ENCODE measurements at places on chromosomes 5 and 9.

DNA sequence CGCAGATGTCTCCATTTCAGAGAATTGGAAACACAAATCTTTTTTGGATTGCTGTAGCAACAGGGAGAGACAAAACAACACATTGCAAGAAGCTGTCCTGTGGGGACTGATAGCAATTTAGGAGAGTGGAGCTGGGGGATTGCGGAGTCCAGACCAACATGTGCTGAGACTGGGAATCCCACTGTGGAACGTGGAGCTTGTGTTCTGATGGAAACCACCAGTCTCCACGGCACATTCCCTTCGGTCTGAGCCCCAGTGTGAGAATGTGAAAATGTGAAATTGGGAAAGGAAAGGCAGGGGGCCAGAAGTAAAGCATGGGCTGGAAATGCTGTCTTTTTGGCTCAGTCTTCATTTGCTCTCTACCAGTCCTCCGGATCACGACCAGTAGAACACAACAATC is 348.8 kb upstream of the TNC start:
- no peak for DNase-seq

DNA sequence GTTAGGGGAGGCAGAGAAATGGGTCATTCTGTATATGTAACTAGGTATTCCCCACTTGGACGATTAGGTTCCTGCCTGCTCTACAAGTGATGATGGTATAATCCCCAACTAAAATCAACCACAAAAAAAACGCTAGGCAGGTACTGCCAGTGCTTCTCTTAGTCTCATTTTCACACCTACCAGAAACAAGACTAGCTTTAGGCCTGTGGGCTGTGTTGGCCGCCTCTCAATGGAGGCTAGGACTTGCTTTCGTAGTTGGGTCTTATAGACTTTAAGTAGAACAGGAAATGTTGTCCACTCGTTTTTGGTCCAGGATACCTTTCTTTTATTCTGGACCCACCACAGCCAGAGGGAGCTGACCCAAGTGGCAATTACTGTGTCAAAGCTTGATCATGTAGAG is 111.8 kb downstream of the UNC13B start:
- DNase-seq: no peak

DNA sequence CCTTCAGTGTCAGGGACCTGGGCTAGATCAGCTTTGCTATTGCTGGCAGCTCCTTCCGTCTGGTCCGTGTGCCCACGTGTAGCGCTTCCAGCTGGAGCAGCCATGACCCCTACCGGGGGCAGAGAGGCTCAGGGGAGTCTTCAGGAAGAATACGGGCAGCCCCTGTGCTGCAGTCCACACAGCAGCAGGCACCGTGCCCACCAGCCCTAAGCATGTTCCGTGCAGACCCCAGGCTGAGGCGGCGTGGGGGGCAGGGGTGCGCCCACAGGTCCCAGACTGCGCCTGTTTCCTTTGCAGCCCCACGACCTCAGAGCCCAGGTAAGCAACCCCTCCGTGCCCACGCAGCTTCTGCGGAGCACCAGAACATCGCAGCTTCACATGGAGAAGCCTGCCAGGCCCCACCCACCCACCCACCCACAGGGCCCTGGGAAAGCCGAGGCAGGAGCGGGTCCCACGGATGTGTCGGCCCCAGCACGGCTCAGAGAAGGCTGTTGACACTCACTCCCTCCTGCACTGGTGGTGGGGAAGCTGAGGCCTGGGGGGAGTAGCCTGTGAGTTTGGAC is 83.1 kb downstream of the KCNT1 start:
- DNase-seq: no peak

GRCh38 chr5:131515348-131515747 is 119.7 kb downstream of the RAPGEF6 start:
- no peak for DNase-seq

- no peak for DNase-seq
Measured at GRCh38 chr9:137220317-137221094, 1.5 kb downstream of the RNF208 start.

GRCh38 chr9:91332546-91333231 is 29.0 kb downstream of the AUH start:
- DNase-seq: no peak

DNA sequence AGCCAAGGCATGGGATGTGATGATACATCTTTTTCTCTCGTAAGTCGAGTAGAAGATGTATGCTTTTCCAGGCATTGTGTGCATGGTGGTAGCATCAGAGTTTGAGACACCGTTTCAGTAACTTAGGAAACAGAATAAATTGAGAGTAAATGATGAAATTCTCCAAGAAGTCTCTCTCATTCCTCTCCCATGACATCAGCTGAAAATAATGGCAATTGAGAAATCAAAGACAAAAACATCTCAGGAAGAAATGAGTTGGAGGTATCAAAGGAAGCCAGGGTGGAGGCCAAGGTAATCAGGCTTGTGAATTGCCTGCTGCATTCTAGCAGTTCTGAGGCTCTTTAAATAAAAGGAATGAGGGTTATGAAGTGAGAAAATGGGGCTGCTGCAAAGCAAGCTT is 53.9 kb downstream of the SGCD start:
- no peak for DNase-seq

DNA sequence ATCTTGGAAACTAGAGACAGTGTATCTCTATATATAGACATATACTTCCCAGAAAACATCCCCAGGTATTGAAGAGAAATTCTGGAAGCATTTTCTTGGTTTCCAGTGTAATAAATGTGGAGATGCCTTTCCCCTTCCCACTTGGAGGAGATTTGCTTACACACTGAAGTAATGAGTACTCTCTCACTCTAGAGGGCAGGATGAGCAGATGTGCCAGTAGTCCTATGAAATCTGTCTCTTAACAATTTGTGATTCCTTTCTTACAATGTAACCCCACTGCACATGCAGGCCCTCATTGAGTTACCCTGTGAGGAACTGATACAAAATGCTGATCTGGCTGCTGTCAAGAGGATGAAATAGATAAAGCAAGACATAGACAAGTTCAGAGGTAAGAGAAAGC is 567.2 kb downstream of the SLCO4C1 start:
- DNase-seq: peak; percentile 26

- no peak for DNase-seq
Measured at GRCh38 chr5:115949096-115949495, 13.2 kb upstream of the LVRN start.

GRCh38 chr5:165497707-165498106 is 1992.3 kb downstream of the MAT2B start:
- peak; percentile 62 for DNase-seq

- DNase-seq: no peak
Measured at GRCh38 chr5:122442938-122443337, 130.9 kb downstream of the SNCAIP start.

DNA sequence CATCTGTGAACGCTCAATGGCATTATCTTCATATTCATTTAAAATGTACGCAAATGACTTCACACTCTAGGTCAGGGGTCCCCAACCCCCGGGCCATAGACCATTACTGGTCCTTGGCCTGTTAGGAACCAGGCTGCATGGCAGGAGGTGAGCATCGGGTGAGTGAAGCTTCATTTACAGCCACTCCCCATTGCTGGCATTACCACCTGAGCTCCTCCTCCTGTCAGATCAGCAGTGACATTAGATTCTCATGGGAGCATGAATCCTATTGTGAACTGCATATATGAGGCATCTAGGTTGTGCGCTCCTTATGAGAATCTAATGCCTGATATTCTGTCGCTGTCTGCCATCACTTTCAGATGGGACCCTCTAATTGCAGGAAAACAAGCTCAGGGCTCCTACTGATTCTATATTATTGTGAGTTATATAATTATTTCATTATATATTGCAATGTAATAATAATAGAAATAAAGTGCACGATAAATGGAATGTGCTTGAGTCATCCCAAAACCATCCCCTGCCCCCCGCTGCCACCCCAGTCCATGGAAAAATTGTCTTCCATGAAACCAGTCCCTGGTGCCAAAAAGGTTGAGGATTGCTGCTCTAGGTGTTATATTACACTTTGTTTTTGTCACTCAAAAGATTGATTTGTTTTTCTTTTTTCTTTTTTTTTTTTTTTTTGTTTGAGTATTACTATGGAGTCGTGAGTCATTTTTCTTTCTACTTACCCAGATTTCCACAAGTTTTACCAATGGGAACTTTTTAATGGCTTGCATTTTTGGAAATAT is 127.2 kb downstream of the DOCK8 start:
- DNase-seq: no peak

- no peak for DNase-seq
Measured at GRCh38 chr9:33524306-33524947, 376 bp downstream of the ANKRD18B start.

DNA sequence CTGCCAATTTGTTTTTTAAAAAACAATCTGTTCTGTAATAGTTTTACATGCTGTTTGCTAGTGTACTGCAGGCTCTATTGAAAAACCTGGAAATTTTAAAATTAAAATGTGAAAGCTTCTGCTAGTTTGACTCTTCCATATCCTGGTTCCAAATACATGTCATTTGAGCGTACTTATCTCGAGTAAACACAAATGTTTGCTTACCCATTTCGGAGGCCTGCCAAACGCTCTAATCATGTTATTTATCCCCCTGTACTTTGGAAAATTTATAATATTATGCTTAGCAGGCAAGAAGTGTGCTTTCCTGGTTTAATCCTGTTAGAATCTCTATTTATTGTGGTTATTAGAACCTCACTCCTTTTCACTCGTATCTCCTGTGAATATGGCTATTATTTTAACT is 476.8 kb upstream of the CYLC2 start:
- DNase-seq: no peak

GRCh38 chr9:21936161-21936560 is 58.0 kb downstream of the CDKN2A start:
- DNase-seq: no peak

- no peak for DNase-seq
Measured at GRCh38 chr5:169954786-169955185, 25.5 kb downstream of the INSYN2B start.

DNA sequence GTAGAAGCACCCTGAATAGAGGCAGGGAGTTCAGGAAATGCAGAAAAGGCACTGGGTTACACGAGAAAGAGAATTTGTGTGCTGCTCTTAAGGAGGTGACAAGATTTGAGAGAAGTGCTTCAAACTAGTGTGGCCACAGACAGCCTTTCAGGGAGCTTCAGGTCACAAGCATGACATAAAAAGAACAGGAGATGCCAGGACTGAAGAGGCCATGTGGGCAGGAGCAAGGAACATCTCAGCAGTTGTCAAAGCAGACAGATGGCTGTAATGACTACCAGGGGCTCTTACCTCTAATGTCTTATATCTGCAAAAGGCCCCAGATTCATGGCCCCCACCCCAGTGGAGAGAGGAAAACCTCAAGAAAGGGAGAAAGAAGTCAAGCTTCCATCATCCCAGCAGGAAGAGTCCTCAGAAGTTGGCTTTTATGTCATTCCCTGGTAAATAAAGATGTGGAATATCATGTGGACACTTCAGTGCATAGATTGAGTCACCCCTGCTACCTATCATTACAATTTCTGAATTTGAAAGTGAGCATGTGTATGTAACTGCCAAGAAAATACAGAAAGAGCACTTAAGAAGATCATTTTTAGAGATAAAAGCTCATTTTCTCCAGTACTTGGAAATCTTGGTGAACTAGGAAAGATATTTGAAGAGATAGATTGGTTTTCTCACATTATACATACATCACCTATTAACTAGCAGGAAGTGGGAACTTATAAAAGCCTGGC is 214.4 kb upstream of the RORB start:
- no peak for DNase-seq

DNA sequence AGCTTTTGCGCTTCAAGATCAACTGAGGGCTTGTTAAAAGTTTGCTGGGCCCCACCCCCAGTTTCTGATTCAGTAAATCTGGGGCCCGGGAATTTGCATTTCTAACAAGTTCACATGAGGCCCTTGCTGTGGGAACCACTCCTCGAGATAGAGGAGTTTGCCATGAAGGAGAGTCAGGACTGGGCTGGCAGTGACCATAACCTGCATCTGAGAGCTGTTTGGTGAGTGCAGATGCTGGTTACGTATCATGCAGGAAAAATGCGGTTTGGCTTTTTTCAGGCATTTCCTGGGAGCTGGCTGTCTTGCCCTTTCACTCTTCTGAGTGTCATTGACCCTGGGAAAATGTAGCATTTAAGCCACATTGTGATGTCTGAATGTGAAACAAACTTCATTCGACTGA is 9.4 kb upstream of the ANGPTL2 start:
- no peak for DNase-seq

- no peak for DNase-seq
Measured at GRCh38 chr9:82604947-82605656, 457.8 kb downstream of the RASEF start.

DNA sequence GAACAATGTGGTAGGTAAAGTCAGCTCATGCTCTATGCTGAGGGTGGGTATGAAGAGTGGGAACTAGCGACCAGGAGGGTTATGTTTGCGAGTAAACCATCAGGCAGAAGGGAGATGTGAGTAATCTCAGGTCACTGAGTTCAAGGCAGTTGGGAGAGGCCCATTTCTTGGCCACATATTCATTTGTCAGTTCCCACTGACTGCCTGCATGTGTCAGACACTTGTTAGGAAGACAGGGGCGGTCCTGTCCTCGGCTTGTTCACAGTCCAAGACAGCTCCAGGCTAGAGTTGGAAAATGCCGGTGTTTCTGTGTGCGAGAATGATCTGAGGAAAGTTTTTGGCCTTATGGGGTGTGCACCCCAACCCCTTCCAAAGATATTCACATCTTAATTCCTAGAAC is 48.6 kb upstream of the GDNF start:
- no peak for DNase-seq

GRCh38 chr5:160023007-160023907 is 14.3 kb downstream of the TTC1 start:
- DNase-seq: no peak

DNA sequence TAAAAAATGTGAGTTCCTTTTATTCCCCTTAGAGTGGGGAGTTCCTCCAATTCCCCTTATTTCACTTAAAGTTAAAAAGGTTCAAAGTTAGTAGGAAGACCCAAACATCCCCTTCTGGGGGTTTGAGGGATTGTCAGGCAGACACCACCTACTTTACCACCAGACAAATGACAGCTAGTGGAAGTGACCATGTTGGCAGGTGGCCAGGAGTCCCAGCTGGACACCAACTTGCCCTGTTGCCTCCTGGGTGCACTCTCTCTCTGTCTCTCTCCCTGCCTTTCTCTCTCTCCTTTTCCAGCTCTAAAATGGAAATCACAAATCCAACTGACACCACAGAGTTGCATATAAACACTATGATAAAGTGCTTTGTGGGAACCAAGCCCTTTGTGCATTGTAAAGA is 307.7 kb upstream of the TLE4 start:
- DNase-seq: no peak

- no peak for DNase-seq
Measured at GRCh38 chr9:89002987-89003386, 11.7 kb downstream of the S1PR3 start.

GRCh38 chr5:57513785-57514184 is 31.2 kb upstream of the ACTBL2 start:
- DNase-seq: no peak

GRCh38 chr5:56247592-56247991 is 14.5 kb upstream of the ANKRD55 start:
- DNase-seq: no peak

GRCh38 chr5:78647351-78647818 is 1.2 kb downstream of the LHFPL2 start:
- DNase-seq: peak; percentile 66

GRCh38 chr5:59673438-59674058 is 220.0 kb downstream of the PDE4D start:
- DNase-seq: peak; percentile 73

- DNase-seq: no peak
Measured at GRCh38 chr9:114055061-114055460, 23.0 kb downstream of the AMBP start.
